Substantia nigra (tissue), 51 donors: ENCODE measurements at places on chromosomes 5 and 9.

DNA sequence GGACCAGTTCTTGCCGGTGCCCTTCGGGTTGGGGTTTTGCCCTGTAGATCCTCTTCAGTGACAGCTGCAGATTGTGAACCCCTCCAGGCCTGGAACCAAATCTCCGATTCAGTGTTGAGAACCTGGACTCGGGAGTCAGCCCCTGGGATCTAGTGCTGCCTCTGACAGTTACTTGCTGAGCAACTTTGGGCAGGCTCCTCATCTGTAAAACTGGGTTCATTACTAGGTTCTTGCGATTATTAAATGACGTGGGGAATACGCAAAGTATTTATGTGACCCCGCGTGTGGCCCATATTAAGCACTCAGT is 600 bp downstream of the ERCC6L2 start:
- no peak for DNase-seq

DNA sequence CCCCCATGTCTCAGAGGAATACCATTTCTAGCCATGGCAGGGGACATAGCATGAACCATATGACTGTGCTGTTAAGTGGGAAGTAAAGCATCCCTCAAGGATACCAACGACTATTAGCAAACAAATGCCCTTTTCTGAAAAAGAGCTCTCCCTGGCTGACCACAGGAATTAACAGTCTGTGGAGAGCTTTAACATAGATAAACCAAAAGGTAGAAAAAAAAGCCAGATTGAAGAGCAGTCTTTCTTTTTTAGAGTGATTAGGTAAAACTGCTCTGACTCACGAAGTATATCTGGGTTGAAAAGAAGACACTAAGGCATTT is 532.7 kb upstream of the DMAC1 start:
- DNase-seq, result no peak

DNA sequence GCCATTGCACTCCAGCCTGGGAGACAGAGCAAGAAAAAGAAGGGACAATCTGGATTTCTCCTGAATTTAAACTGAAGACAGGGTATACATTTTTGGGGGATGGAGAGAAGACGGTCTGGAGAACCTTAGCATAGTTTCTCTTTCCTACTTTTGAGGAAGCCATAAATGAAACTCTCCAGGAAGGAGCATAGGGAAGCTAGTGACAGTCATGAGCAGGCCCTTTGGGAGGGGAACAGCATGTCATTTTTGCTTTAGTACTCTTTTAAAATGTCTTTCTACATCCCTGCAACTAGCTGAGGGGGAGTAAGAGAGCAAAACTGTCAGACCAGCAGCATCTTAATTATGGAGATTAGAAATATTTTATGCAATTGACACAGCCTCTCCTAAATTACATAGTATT is 8.2 kb upstream of the SLC44A1 start:
- no peak for DNase-seq

DNA sequence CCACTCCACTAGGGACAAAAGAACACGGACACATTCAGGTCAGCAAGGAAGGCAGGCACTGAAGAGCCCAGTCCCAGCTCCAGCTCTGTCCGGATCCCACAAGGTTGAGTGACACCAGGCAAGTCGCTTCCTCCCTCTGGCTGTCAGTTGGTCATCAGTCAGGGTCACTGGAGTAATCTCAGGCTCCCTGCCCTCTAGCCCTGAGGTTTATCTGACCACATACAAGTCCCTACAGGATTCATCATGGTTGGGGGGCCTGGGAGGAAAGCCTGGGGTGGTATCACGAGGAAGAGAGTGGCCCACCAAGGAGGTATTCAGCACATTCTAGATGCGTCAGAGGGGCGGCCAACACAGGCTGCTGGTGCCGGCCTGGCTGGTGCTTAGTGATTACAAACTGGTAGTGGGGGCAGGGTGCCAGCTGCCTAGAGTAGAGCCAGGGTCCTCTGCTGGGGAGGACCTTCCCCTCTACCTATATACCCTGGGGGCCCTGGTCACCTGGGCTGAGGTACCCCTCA is 81.5 kb downstream of the SHB start:
- peak; percentile 41 for DNase-seq

DNA sequence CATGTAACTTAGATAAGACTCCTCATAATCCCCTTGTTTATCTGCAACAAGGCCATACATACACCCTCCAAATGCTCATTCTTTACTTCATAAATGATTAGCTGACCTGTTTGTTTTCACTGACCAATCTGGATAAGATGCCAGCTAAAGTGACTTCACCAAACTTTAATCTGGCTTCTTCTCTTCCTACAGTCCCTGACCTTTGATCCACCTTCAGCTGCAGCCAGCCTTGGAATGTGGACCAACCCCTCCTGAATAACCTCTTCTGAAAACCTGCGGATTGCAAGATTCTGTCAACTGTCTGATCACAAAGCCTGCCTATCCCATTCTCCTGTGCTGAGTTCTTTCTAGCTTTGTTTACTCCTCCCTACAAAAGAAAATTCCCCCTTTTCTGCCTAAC is 476.8 kb downstream of the LRRC70 start:
- no peak for DNase-seq

DNA sequence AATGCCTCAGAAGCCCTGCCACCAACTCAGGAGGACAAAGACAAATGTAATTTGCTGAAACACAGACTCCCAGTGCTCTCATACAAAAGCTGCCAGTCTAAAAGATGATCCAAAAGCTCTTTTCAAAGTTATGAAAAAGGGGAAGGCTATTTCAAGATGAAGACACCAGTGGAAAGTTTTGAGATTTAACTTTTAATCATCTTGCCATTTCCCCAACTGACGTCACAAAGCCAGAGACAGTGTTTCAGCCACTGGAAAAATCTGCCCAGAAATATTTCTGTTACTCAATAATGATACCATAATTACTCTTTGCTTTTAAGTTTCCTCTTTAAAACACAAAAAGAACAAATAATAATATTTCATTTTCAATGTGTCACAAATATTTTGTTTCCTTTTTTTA is 20.9 kb downstream of the ENG start:
- DNase-seq, result no peak

GRCh38 chr5:15560421-15560820 is 60.4 kb downstream of the FBXL7 start:
- no peak for DNase-seq

DNA sequence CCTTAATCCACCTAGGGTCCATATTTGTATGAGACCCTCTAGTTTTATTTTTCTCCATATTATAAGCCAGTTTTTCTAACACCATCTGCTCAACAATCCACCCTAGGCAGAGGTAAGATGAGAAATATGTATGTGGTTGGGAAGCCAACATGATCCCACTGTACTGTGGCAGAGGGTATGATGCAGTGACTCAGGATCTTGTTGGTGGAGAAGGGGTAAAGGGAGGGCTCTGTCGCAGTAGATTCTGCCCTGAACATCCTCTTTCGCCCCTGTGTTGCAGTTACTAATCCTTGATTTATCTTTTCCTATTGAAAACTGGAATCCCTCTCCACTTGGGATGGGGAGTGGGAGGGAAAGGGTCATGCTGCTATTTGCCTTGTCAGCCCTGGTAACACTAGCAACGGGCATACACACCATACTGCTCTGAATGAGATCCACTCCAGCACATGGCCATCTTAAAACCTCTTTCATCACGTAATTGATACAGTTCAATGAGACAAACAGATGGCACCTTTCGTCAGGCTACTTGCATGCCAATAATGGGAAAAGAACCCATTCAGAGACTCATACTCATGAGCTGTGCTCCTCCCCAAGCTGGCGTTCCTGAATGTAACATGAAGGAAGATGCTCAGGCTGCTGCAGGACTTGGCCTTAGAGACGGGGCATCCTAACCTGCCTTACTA is 63.0 kb downstream of the ADAMTS12 start:
- DNase-seq, result no peak

GRCh38 chr9:105419816-105420597 is 27.8 kb upstream of the FSD1L start:
- DNase-seq, result no peak

GRCh38 chr9:11149065-11149464 is 536.3 kb upstream of the PTPRD start:
- no peak for DNase-seq

GRCh38 chr5:140806834-140807775 is at the start of gene PCDHA4:
TSS of gene PCDHA4 (plus strand) at chr5:140807068.
- no peak for DNase-seq

GRCh38 chr5:6715271-6715670 is 2.0 kb downstream of the TENT4A start:
- no peak for DNase-seq

DNA sequence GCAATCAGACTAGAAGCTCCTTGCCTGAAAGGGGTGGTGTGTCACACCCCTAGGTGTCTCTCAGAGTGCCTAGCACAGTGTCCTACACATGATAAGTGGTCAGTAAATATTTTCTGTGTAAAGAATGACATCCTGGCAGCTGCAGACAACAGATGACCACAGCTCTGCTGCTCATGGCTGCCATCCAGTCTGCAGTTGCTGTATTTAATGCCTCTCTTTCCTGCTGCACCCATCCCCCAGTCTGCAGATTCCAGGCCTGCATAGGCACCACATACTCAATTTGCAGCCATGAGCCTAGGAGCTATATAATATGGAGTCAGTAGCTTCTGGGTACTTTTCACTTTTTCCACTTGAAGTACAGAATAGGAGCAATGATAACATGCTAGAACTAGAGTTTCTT is 94.9 kb upstream of the NR4A3 start:
- no peak for DNase-seq

- DNase-seq, result no peak
Observed at GRCh38 chr5:321726-322251, 275 bp downstream of the AHRR start.

- DNase-seq, result no peak
Observed at GRCh38 chr9:120066315-120066714, 513.7 kb downstream of the CDK5RAP2 start.

GRCh38 chr9:259405-260404 is 45.0 kb downstream of the DOCK8 start:
- no peak for DNase-seq

DNA sequence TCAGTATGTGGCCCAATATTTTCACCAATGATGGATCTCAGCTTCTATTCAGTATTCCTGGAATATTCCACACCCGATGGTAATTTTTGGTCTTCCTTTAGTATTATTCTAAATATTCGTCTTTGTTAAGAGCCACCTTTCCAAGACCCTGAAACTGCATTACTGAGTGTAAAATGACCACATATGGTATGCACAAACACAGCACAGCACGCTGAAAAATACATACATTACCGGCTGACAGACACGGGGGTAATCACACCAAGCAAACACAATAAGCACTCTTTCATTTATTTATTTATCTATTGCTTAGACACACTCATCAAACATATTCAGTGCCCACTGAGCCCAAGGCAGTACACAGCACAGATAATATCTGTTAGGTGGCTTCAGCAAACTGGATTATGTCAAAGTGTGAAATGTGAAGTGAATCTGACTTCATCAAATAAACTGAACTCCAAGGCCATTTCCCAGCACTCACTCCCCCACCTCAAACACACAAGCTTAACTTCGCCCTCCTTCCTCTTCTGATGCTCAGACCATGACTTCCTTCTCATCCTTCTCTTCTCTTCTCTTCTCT is 1637.8 kb upstream of the C9orf72 start:
- no peak for DNase-seq
